Naive thymus-derived CD4-positive, alpha-beta T cell (primary cell): ENCODE measurements at places on chromosomes 6 and 20.

- H3K4me3 ChIP-seq: no peak overlapping the region
- no peaks in the 10 kb centered on the region for H3K36me3 ChIP-seq
- H3K4me1 ChIP-seq: peaks cover 4% of the 10 kb centered on the region
- peaks cover 11% of the 10 kb centered on the region for H3K27me3 ChIP-seq
Measured at GRCh38 chr6:33114406-33114805, 38.6 kb downstream of the HLA-DPB1 start.

DNA sequence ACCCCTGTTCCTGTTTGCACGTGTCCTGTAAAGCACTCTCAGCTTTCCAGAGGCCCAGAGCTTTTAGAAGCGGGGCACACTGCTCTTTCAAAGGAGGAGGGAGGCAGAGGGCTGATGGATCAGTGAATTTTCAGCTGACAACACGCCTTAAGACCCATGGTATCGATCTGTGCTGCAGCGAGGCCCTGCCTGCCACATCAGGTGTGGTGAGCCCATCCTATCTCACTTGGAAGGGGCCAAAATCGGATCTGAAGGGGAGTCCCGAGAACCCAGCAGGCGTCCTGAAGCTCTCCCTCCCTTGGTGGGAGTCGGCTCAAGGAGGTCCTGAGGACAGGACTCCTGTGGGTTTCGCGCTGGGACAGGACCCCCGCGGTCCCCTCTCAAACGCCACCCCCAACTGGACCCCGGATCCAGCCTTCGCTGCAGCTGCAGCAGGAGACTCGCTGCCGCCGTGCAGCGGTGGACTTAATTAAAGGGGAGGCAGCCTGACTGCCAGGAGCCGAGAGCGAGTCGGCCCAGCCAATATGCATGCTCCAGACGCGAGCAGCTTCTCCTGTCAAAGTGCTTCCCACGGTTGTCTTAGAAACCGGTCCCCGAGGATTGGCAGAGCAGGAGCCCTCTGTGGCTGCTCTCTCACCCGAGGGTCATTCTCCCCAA lies 580.0 kb upstream of the ZNF337 start:
- no peak overlapping the region for H3K4me3 ChIP-seq
- H3K27me3 ChIP-seq: no peaks in the 10 kb centered on the region
- H3K4me1 ChIP-seq: no peaks in the 10 kb centered on the region
- H3K27ac ChIP-seq: no peak overlapping the region

DNA sequence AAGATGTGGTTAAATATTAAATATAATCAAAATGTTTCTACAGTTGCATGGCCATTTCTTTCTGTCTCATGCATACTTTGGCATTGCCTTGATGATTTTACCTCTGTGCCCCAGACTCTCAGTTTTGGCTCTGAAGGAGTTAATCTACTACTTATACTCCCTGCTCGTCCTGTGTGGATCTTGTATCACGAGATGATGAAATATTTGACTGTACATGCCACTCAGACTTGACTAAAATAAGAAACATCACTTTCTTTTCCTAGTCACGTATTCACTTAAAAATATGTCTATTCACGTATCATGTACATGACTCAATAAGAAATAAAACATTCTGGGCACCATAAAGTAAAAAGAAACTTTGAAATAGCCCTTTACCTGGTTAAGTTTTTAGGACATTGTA lies 397.7 kb downstream of the RFPL4B start:
- no peak overlapping the region for H3K27ac ChIP-seq
- H3K27me3 ChIP-seq: no peaks in the 10 kb centered on the region
- no peak overlapping the region for H3K4me3 ChIP-seq
- DNase-seq: no peak

- no peaks in the 10 kb centered on the region for H3K36me3 ChIP-seq
- no peak for DNase-seq
- H3K4me3 ChIP-seq: no peak overlapping the region
- H3K27me3 ChIP-seq: no peaks in the 10 kb centered on the region
Measured at GRCh38 chr6:3918469-3918868, 69.3 kb downstream of the FAM50B start.

DNA sequence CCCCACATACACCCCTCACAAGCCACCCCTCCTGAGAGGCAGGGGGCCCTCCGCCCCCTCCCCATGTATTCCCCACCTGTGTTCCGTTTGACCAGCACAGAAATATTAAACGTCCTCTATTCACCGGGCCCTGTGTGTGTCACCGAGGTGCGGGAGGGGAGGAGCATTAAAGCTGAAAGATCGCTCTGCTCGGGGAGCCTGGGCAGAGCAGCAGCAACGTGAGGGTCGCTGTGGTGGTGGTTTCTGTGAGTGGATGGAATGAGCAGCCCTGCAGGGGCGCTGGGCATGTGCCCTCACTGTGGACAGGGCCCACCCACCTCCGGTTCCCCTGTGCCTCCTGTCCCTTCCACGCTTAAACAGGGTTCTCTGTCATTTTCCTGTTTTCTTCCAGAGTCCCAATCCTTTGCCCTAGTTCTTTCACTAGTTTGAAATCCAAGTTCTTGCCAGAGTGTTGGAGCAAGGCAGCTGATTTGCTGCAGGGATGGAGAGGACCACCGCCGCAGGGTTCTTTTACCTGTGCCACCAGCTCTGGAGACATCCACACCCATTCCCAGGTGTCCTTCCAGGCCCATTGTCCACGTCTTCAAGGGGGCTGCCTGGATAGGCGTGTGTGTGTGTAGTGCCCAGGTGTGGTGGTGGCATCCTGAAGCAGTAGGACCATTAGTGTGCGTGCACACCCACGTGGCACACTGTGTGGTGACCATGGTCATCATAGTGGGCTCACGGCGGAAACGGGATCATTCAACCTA lies 37.6 kb upstream of the MDFI start:
- no peaks in the 10 kb centered on the region for H3K27me3 ChIP-seq
- H3K4me1 ChIP-seq: peaks cover 7% of the 10 kb centered on the region
- no peak for DNase-seq
- no peak overlapping the region for H3K4me3 ChIP-seq
- no peak overlapping the region for H3K27ac ChIP-seq
- no peaks in the 10 kb centered on the region for H3K36me3 ChIP-seq

- H3K4me3 ChIP-seq: peak overlapping the region; percentile 72
- H3K27me3 ChIP-seq: no peaks in the 10 kb centered on the region
- peaks cover 12% of the 10 kb centered on the region for H3K4me1 ChIP-seq
- no peak for DNase-seq
Measured at GRCh38 chr20:38747495-38748096, 664 bp upstream of the ACTR5 start.

- H3K27ac ChIP-seq: peak overlapping the region; percentile 87
- peak overlapping the region; percentile 93 for H3K4me3 ChIP-seq
- H3K36me3 ChIP-seq: no peaks in the 10 kb centered on the region
- no peaks in the 10 kb centered on the region for H3K27me3 ChIP-seq
- peak; percentile 54 for DNase-seq
- no peaks in the 10 kb centered on the region for H3K4me1 ChIP-seq
Measured at GRCh38 chr6:26232940-26233648, 131.9 kb upstream of the BTN3A2 start.
